ENCODE measurements at places on chromosomes 13 and 19.

GRCh38 chr13:20544201-20544923 is 18.7 kb upstream of the CRYL1 start:
- no peak for DNase-seq

DNA sequence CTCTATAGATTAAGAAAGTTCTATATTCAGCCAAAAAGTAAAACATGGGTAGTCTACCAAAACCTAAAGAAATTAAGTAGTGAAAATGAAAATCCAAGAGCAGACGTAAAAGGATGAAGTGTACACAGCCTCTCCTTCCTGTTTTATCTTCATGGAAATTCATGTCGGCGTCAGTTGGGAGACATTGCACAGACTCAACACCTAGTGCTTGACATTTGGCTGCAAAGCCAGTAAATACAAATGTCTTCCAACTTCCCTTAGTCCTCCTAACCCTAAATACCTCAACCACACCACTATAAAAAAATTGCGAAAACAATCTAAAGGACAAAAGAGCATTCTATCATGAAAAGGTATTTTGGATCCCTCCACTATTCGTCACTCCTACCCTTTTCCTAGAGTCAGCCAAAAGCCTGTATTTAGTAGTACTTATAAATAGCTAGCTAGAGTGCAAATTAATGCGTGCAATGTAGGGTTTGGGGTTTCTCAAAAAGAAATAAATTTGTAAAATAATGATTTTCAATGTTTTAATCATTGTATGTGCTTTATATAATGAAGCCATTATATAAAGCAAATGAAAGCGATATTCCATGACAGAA is 56.4 kb upstream of the TRPC4 start:
- no peak for DNase-seq

- DNase-seq = no peak
Observed at GRCh38 chr13:28533441-28534166, 38.7 kb upstream of the FLT1 start.

- DNase-seq = no peak
Observed at GRCh38 chr13:108328848-108329247, 59.3 kb downstream of the TNFSF13B start.

GRCh38 chr13:105213512-105213911 is 1322.0 kb downstream of the EFNB2 start:
- peak; percentile 7 for DNase-seq

- DNase-seq = no peak
Observed at GRCh38 chr19:11024259-11024658, 63.4 kb downstream of the SMARCA4 start.

GRCh38 chr13:110773480-110773879 is 60.0 kb downstream of the ING1 start:
- DNase-seq = no peak

DNA sequence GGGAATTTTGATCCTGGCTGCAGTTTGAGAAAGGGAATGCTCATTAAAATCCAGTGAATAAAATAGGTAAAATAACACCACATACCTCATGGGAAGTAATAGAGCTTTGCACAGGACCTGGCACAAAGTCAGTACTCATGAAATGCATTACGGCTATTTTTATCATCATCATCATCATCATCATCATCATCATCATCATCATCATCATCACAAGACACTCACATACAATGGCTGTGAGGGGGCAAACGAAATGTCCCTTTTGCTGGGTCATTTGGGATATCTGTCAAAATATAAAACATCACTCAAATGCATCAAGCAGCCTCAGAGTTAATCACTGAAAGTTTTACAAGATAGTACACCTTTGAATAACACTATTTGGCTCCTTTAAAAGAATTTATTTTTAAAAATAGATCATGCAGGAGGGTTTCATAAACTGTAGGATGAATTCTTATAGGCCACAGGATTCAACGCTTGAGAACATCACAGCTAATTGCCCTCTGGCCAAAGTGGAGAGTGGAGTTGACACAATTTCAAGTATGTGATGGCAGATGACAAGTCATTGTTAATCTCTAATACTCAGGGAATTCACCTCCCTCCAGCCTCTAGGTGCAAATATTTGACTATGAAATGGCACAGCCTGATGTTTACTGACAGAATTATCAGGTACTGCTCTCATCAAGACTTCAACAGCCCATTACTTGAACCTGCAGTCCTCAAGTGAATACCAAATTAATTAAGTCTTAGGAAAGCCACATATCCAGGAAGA is 14.2 kb upstream of the ZNF599 start:
- no peak for DNase-seq

GRCh38 chr13:109131698-109132257 is 502.4 kb downstream of the MYO16 start:
- peak; percentile 6 for DNase-seq

DNA sequence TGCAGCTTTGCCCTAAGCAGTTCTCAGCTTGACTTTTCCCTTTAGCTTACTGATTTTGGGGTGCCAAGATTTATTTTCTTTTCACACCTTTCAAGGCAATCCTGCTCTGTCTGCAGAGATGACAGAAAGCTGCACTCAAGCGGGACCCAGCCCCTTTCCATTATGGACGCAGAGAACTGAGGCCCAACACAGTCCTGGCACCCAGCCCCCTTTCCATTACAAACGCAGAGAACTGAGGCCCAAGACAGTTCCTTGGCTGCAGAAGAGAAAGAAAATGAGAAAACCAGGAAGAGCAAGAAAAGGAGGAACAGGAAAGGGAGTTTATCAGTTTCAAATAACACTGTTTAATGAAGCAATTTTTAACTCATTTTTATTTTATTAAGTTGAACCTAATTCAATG is 36.8 kb upstream of the ATP11A start:
- no peak for DNase-seq

GRCh38 chr13:21833921-21834320 is 163.0 kb downstream of the FGF9 start:
- DNase-seq = no peak

- no peak for DNase-seq
Observed at GRCh38 chr13:100808330-100809128, 133.9 kb upstream of the TMTC4 start.

- DNase-seq = no peak
Observed at GRCh38 chr13:21336609-21337349, 122.3 kb downstream of the ZDHHC20 start.

DNA sequence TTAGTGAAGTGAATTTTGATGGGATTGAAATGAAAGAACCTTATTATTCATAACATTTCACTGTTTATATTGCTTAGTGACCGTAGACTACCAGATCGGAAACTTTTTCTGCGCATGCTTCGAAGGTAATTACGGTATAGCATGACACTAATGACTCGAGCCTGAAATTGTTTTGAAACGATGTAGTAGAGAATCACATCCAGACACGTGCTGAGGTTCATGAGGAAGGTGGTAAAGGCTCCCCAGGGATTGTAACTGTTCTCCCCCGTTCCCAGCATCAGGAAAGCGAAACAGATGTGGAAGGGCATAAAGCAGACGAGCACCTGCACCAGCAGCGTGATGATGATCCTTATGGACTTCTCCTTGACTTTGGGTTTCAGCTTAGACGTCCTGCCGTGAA is 3.3 kb downstream of the GPR18 start:
- no peak for DNase-seq

DNA sequence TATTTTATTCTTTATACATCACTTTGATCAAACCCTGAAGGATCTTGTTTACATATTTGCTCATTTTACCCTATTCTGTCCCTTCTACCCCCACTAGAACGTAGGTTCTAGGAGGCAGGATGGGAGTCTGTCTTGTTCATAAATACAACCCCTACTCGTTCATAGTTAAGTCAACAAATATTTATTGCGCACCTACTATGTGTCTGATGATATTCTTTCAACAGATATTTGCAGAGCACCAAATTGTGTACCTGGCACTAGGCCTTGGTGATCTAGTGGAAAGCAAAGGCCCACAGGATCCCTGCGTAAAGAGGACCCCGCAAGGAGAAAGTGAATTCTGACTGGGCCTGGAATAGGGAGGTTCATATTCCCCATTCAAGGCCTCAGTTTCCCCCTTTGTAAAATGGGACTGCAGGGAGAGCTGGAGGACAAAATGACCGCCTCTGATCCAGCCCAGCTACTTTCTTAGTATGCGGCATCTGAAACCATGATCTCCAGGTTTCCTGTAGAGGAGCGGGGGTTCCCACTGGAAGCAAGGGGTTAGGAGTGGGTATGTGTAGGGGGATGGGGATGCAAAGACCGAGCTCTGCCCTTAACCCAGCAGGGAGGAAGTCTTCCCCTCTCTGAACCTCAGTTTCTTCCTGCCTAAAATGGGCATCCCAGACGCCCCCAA is 534 bp upstream of the GEMIN7 start:
- DNase-seq = no peak

DNA sequence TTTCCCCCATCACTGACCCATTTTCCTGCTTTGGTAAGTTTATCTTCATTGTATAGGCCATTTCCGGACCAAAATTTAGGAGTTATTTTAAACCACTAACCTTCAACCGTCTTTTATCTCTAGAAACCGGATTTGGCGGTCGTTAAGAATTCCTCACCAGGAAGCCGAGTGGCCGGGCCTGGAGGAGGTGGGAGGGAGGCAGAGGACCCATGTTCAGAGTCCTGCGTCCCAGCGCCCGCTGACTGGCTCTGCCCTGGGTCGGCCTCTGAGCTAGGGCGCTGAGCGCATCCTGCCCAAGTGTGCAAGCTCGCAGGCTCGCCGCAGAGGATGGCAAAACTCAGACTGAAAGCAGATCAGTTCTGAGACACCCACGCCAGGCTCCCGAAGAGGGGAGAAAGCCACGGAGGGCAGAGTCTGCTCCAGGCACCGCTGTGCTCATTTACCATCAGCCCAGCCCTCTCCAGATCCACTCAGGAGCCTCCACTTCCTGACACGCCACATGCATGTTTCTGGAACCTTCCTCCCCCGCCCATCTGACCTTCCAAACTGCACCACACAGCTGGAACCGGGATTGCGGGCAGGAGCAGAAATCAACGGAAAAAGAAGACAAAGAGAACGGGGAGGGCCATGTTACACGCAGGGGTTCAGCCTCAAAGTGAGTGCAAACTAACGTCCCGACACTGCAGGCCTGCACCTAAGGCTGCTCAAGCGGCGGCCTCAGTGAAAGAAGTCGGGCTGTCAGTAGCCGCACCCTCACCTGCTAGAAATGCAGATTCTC is 8.3 kb downstream of the COL4A1 start:
- no peak for DNase-seq

- DNase-seq = no peak
Observed at GRCh38 chr19:33629826-33630375, 8.1 kb downstream of the CHST8 start.

DNA sequence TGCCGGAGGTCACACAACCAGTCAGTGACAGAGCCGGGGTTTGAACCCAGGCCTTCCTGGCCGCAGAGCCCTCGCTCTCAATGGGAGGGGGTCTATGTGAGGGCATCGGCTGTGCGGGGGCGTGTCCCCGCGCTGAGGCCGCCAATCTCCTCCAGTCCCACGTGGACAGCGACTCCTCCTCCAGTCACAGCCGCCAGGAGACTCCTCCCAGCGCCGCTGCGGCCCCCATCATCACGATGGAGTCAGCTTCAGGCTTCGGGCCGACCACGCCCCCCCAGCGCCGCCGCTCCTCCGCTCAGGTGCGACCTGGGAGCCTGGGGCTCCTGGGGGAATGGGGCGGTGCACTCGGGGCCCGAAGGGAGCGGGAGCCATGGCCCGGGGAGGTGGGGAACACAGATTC is 6.0 kb downstream of the SPRED3 start:
- no peak for DNase-seq

DNA sequence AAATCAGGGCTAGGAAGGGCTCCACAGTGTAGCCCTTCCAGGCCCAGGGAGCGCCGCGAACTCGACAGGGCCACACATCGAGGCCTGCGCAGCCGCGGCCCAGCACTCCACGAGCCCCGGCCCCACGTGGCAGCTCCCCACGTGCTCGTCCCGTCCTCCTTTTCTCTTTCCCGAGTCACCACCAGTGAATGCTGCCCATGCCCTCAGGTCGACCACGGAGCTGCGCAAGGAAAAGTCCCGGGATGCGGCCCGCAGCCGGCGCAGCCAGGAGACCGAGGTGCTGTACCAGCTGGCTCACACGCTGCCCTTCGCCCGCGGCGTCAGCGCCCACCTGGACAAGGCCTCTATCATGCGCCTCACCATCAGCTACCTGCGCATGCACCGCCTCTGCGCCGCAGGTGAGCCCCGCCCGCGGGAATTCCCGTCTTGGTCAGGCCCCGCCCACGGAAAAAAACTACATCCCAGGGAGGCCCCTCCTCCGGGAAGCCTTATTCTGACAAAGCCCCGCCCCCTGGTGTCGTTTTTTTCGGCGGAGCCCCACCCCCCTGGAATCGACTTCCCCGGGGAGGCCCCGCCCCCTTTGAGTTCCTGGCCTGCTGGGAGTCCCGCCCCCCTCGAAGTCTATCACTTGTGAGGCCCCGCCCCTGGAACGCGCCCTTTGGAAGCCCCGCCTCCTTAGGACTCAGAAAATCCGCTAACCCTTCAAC is 7.0 kb downstream of the HIF3A start:
- DNase-seq = no peak

DNA sequence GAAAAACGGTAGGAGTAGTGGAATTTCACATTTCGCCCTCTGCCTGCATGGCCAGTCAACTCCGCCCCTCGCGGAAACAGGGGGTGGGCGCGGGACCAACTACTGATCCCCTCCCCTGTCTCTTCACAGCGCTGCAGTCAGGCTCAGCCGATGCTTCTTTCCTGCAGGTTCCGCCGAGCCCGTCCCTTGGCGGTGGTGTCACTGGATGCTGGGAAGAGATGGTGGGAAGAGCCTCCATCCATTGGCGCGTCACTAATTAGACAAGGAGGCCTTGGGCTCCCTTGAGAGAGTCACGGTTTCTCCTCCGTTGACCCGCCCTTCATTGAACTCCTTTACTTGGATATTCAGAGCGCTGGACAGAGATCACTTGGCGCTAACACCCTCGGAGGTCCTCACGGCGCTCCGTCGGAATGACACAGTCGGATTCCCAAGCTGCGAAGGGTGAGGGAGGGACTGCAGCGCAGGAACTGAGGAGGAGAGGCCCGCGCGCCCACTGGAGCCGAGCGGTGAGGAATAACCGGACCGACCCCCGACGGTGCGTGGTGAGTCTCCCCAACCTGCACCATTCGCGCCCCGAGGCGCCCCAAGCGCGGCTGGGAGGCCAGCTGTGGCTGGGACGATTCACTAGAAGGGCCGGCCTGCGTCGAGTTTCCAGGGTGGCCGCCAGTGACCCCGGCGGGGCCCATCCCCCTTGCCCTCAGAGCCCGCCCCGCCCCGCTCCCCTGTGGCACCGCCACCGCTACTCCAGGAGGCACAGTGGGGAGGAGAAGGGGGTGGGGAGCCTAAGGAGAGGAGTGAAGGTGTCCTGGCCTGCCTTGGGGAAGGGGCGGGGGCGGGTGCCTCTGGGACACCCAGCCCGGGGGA is 11.2 kb upstream of the CEACAM21 start:
- no peak for DNase-seq

- no peak for DNase-seq
Observed at GRCh38 chr19:51339313-51339686, 2.6 kb downstream of the VSIG10L start.

DNA sequence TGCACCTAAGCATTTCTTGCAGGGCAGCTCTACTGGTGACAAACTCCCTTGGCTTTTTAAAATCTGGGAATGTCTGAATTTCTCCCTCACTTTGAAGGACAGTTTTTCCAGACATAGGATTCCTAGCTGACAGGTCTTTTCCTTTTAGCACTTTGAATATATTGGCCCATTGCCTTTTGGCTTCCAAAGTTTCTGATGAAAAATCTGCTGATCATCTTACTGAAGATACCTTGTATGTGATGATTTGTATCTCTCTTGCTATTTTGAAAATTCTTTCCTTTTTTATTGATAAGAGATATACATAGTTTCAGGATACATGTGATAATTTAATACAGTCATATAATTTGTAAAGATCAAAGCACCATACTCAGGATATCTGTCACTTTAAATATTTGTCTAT is 211.1 kb downstream of the ZIC5 start:
- no peak for DNase-seq

Data from Jurkat, Clone E6-1 (cell line).